ENCODE measurements at places on chromosomes 11 and 22. TPM values are rescaled to one million over a fixed set of nuclear protein-coding genes. Genes with fewer than 3 reads are reported as not detected.

GRCh38 chr11:73070653-73071052, 71.5 kb downstream of the FCHSD2 start:
- H3K27ac ChIP-seq: no peak overlapping the region
- DNase-seq: no peak
- peaks cover 32% of the 10 kb centered on the region for H3K4me1 ChIP-seq
- peaks cover 33% of the 10 kb centered on the region for H3K36me3 ChIP-seq
- H3K27me3 ChIP-seq: no peaks in the 10 kb centered on the region
- H3K4me3 ChIP-seq: no peak overlapping the region

- H3K36me3 ChIP-seq: no peaks in the 10 kb centered on the region
- H3K4me1 ChIP-seq: no peaks in the 10 kb centered on the region
- DNase-seq: no peak
- no peaks in the 10 kb centered on the region for H3K27me3 ChIP-seq
- H3K4me3 ChIP-seq: no peak overlapping the region
These were observed 484.7 kb upstream of the CNTN5 start for GRCh38 chr11:98536023-98536422.

GRCh38 chr22:40498420-40499208, 128.2 kb downstream of the SGSM3 start:
- no peak overlapping the region for H3K4me3 ChIP-seq
- H3K27ac ChIP-seq: no peak overlapping the region

- H3K4me3 ChIP-seq: no peak overlapping the region
- no peak overlapping the region for H3K27ac ChIP-seq
These were observed 75.8 kb downstream of the GAS2 start for GRCh38 chr11:22742157-22742613.

DNA sequence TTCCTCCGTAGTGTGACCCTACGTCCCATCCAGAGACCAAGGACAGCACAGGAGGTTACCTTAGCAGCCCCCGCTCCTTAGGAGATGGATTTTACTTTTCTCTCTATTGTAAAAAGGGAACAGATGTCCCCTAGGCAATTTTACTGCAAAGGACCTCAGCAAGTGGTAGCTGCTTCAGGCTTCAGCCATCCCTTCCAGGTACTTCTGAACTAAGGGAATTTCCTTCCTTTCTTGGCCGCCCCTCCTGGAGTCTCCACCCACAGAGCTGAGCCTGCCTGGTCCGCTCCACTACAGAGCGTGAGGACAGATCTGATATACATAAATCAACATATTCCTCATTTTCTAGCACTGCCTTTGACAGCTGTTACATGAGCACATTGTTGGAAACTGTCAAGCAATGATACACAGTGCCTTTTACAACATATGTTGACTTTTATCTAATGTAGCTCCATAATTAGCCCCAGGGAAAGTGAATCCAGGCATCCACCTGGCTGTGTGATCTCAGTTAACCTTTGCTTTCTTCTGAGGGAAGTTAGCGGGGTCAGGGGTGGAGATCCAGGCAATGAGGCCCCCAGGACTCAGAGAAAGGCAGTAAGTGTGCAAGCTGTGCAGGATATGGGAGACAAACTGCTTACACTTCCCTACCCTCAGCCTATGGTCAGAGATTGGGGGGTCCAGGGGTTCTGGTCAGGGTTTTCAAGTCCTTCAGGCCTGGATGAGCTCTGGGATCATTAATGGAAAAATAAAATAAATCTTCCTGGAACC, 51.9 kb downstream of the SPATA19 start:
- H3K4me3 ChIP-seq: no peak overlapping the region
- peaks cover 18% of the 10 kb centered on the region for H3K27me3 ChIP-seq
- H3K36me3 ChIP-seq: no peaks in the 10 kb centered on the region
- H3K27ac ChIP-seq: no peak overlapping the region
- no peaks in the 10 kb centered on the region for H3K4me1 ChIP-seq

- H3K36me3 ChIP-seq: peaks cover 2% of the 10 kb centered on the region
- no peak for DNase-seq
- no peak overlapping the region for H3K27ac ChIP-seq
- H3K4me1 ChIP-seq: no peaks in the 10 kb centered on the region
- no peak overlapping the region for H3K4me3 ChIP-seq
These were observed 35.0 kb downstream of the MAFF start for GRCh38 chr22:38236786-38237185.

GRCh38 chr11:100684101-100685065, 2.7 kb upstream of the ARHGAP42 start:
- peaks cover 16% of the 10 kb centered on the region for H3K4me1 ChIP-seq
- H3K4me3 ChIP-seq: no peak overlapping the region
- no peak overlapping the region for H3K27ac ChIP-seq
- H3K27me3 ChIP-seq: peaks cover 37% of the 10 kb centered on the region
- DNase-seq: no peak

DNA sequence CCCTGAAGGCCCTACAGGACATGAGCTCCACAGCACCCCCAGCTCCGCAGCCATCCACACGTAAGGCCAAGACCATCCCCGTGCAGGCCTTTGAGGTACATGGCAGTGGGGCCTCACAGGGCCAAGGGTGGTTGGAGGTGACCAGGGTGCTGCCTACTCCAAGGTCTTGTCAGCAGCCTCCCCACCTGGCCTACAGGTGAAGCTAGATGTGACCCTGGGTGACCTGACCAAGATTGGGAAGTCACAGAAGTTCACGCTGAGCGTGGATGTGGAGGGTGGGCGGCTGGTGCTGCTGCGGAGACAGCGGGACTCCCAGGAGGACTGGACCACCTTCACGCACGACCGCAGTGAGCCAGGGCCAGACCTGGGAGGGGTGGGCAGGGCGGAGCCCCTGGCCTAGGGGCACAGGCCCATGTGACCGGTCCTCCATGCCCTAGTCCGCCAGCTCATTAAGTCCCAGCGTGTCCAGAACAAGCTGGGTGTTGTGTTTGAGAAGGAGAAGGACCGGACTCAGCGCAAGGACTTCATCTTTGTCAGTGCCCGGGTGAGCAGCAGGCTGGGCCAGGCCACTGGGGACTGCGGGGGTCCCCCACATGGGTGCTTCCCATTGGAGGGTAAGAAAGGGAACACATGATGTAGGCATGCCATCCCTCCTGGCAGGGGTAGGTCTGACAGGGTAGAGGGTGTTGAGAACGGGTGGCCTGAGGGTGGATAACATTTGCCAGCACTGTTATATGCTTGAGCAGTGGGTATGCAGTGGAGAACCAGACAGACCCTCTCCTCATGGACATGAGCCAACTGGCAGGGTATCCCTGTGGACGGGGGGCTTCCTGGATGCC, 5.6 kb downstream of the INPPL1 start:
- peaks cover 14% of the 10 kb centered on the region for H3K4me1 ChIP-seq
- H3K27me3 ChIP-seq: no peaks in the 10 kb centered on the region
- no peak overlapping the region for H3K27ac ChIP-seq
- no peak for DNase-seq
- no peak overlapping the region for H3K4me3 ChIP-seq

DNA sequence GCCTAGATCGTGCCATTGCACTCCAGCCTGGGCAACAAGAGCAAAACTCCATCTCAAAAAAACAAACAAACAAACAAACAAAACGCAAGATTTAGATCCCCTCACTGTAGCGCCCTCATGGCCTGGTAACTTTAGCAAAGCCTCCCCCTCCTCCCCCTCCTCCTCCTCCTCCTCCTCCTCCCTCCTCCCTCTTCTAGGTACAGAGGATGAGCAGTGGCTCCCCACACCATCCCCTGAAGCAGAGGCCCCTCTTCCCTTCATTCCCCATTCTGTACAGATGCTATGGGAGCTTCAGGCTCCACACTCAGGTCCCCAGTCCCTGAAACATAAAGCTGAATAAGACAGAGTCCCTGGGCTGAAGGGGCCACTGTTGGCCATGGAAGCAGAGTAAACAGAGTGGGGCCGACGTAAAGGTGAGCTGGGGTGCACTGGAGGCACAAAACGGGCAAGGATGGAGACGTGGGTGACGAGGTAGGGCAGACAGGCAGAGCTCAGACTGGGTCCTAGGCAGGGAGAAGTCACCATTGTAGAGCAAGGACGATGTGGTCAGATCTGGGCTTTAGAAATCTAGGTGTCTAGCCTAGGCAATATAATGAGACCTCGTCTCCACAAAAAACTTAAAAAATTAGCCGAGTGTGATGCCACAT, 19.4 kb upstream of the NFAM1 start:
- H3K4me3 ChIP-seq: no peak overlapping the region
- no peaks in the 10 kb centered on the region for H3K4me1 ChIP-seq
- no peak overlapping the region for H3K27ac ChIP-seq
- no peaks in the 10 kb centered on the region for H3K36me3 ChIP-seq

- H3K27ac ChIP-seq: no peak overlapping the region
- DNase-seq: no peak
- peaks cover 19% of the 10 kb centered on the region for H3K36me3 ChIP-seq
- no peak overlapping the region for H3K4me3 ChIP-seq
- H3K27me3 ChIP-seq: no peaks in the 10 kb centered on the region
These were observed 97.9 kb downstream of the CWF19L2 start for GRCh38 chr11:107359701-107360100.

DNA sequence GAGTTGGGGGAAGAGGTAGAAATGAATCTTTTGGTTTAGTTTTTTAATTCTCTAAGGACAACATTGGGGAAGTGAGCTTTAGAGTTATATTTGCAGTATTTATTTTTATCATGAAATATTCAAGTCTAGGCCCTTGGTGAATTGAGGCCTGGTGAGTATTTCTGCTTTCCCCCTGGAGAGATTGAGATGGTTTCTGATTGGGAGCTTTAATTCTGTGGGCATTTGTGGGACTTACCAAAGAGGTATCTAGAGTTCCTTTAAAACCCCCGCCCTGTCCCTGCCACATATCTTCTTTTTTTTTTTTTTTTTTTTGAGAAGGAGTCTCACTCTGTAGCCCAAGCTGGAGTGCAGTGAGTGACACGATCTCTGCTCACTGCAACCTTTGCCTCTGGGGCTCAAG, 9.6 kb downstream of the ACO2 start:
- peaks cover 11% of the 10 kb centered on the region for H3K4me1 ChIP-seq
- no peaks in the 10 kb centered on the region for H3K27me3 ChIP-seq
- no peaks in the 10 kb centered on the region for H3K36me3 ChIP-seq
- no peak for DNase-seq
- H3K4me3 ChIP-seq: no peak overlapping the region

GRCh38 chr22:34278121-34278520, 357.8 kb upstream of the LARGE1 start:
- no peak overlapping the region for H3K27ac ChIP-seq
- H3K27me3 ChIP-seq: no peaks in the 10 kb centered on the region
- H3K4me3 ChIP-seq: no peak overlapping the region
- DNase-seq: no peak
- no peaks in the 10 kb centered on the region for H3K4me1 ChIP-seq

GRCh38 chr22:46331496-46331895, 4.0 kb upstream of the TRMU start:
- H3K4me1 ChIP-seq: peaks cover 8% of the 10 kb centered on the region
- DNase-seq: no peak
- H3K27ac ChIP-seq: no peak overlapping the region
- H3K27me3 ChIP-seq: no peaks in the 10 kb centered on the region

DNA sequence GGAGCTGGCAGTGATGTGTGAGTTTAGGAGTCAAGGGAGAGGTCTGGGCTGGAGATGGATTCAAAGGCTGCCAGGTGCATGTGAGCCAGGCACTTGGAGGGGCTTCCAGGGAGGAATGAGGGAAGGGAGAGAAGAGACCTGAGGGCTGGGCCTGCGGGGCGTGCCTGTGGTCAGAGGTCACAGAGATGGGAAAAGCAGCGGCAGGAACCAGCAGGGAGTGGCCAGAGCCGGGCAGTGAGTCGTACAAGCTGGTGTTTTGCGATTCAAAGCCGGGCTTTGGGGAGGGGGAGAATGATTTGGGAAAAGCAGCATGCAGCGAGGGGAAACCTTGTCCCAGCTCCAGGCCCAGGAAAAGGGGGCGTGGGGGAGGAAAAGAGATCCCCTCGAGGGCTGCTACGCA, 96.9 kb upstream of the RTL6 start:
- no peaks in the 10 kb centered on the region for H3K36me3 ChIP-seq
- H3K27ac ChIP-seq: no peak overlapping the region
- H3K27me3 ChIP-seq: peaks cover 32% of the 10 kb centered on the region
- no peak for DNase-seq
- peaks cover 6% of the 10 kb centered on the region for H3K4me1 ChIP-seq

GRCh38 chr22:28402539-28402938, 277.1 kb downstream of the TTC28 start:
- H3K27ac ChIP-seq: no peak overlapping the region
- no peak overlapping the region for H3K4me3 ChIP-seq
- DNase-seq: no peak
- peaks cover 2% of the 10 kb centered on the region for H3K36me3 ChIP-seq
- H3K27me3 ChIP-seq: no peaks in the 10 kb centered on the region

- H3K4me3 ChIP-seq: no peak overlapping the region
- peaks cover 16% of the 10 kb centered on the region for H3K36me3 ChIP-seq
- peak overlapping the region; percentile 78 for H3K27ac ChIP-seq
- peaks cover 68% of the 10 kb centered on the region for H3K4me1 ChIP-seq
- H3K27me3 ChIP-seq: no peaks in the 10 kb centered on the region
These were observed 38.5 kb downstream of the MICAL2 start for GRCh38 chr11:12148882-12149281.

- no peaks in the 10 kb centered on the region for H3K36me3 ChIP-seq
- peaks cover 2% of the 10 kb centered on the region for H3K4me1 ChIP-seq
- no peak overlapping the region for H3K4me3 ChIP-seq
- H3K27ac ChIP-seq: no peak overlapping the region
These were observed 10.5 kb downstream of the ROBO4 start for GRCh38 chr11:124886978-124887666.

GRCh38 chr11:99446400-99446799, 425.7 kb downstream of the CNTN5 start:
- no peaks in the 10 kb centered on the region for H3K27me3 ChIP-seq
- DNase-seq: no peak
- no peak overlapping the region for H3K27ac ChIP-seq
- H3K4me3 ChIP-seq: no peak overlapping the region

- H3K4me1 ChIP-seq: peaks cover 9% of the 10 kb centered on the region
- peaks cover 55% of the 10 kb centered on the region for H3K27me3 ChIP-seq
- H3K36me3 ChIP-seq: no peaks in the 10 kb centered on the region
- H3K27ac ChIP-seq: no peak overlapping the region
These were observed 5.4 kb downstream of the C11orf96 start for GRCh38 chr11:43947815-43948214.

Gene DEPDC5
- total RNA-seq: 46.6 TPM

Gene TENM4
- total RNA-seq: not detected

Gene RCOR2
- total RNA-seq: 0.74 TPM

Gene NNMT
- total RNA-seq: not detected

Gene BAIAP2L2
- total RNA-seq: 2.0 TPM

Gene OR8A1
- total RNA-seq: not detected

Gene JHY
- total RNA-seq: 6.2 TPM

Gene UBXN1
- total RNA-seq: 135 TPM

Gene SYCE3
- total RNA-seq: 0.79 TPM
